ENCODE measurements at places on chromosomes 1 and 21.

DNA sequence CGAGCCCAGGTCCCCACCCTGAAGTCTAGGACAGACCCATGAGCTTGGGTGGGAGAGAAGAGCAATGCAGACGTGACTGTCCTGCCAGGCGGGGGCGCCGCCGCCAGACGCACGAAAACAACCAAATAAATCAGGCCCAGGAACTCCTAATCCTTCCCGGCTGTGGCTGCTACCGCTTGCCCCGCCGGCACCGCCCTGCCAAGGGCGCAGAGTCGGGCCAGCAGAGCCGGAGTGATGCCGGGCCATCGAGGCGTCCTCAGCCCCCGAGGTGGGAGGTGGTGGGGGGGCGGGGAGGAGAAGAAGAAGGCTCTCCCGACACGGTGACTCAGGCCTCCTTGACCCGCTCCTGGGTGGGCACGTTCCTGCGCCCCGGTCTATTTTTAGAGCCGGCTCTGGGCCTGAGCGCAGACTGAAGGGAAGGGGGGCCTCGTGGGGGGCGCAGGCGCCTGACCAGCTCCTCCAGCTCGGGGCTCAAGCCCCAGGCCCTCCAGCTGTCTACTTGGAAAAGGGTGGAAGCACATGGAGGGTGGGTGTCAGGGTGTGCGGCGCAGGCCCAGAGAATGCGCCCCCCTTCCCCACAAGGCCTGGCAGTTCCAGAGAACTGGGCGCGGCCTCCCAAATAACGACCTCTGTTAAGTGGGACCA lies 10.7 kb upstream of the COL16A1 start:
- no peak for DNase-seq

- DNase-seq, result no peak
Observed at GRCh38 chr1:246602194-246602593, 35.9 kb downstream of the CNST start.

DNA sequence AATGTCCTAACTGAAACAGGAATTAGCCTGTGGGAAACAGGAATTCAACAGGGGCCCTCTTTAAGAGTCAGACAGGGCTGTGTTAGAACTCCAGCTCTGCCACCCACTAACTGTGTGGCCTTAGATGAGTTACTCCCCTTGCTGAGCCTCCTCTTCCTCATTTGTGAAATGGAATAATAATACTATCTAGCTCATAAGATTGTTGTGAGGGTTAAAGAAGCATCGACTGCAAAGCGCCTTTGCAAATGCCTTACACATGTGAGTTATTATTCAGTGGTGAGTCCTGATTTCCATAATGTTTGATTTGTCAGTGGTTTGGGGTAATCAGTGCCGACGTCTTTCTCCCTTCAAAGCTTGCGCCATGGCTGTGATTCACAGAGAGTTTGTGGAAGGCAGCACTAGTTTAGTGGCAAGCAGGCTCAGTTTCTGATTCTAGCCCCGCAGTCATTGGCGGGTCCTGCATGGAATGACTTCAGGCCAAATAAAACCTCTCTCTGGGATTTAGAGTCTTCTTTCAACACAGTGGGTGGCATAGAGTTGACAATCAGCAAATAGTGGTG lies 388.5 kb downstream of the PLPP3 start:
- DNase-seq, result no peak

DNA sequence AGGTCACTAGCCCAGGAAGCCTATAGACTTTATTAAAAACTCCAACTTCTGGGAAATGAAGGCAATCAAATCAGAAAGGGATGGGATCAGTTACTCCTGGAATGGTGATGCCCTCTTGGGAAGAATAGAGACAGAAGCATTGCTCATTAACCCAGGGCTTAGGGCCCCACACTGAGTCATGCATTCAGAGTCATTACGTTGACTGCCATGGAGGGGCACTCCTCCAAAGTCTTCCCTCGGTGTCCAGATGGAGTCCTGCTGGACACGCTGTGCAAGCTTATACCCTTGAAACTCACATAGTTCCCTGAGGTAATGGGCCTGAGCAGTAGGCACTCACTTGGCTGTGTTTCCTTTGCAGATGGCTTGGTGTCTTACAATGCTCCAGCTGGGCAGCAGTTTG lies 35.2 kb upstream of the HSD17B7 start:
- DNase-seq, result no peak

GRCh38 chr1:99228153-99228552 lies 36.1 kb upstream of the PLPPR4 start:
- DNase-seq, result no peak

DNA sequence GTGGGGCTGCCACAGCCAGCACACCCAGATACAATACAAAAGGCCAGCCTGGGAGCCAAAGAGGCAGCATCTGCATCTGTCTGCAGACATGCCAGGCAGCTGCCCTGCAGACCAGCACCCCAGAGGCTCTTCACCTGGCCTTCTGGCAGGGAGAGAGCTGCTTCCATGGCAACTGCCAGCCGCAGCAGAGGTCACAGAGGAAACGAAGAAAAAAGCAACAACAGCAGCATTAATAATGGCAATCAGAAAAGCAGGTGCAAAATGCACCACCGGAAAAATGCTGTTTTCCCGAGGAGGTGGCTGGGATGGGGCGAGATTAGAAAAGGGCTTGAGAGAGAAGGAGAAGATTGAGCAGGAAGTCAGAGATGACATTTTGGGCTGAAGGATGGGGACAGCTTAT lies 309.5 kb downstream of the PCP4 start:
- DNase-seq, result no peak

DNA sequence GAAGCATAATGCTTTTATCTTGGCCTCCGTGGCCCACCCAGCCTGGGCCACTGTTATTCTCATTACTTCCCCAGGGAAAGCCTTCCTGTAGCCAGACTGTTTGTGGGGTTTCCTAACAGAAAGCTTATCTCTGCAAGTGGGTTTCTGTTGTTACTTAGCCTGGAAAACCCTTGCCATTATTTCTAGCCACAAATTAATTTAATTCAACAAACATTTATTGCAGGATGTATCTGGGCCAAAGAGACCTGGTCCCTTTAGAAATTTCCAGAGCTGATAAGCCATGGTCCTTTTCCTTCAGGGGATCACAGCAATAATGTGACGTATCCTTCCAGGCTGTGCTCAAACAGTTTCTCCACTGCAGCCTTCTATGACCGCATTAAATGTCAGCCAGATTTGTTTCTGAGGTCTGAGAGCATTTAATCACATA lies 20.9 kb downstream of the TNN start:
- no peak for DNase-seq

GRCh38 chr1:64539289-64539688 lies 69.4 kb downstream of the CACHD1 start:
- DNase-seq, result no peak

DNA sequence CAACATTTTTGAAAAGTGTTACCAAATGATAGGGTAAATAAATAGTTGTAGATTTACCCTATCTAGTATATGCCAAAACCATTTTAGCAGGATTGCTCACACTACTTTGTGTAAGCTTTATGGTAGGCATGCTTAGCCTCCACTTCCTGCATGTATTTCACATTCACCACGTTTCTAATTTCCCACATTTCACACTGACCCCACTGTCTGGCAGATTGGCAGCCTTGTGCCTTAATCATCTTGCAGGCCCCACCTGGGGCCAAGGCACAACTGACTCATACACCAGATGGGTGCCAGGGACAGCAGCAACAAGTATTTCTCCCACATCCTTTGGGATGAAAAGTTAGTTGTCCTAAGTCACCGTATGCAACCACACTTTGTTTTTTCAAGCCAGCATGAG lies 21.2 kb upstream of the CENPF start:
- no peak for DNase-seq

Measured in hematopoietic multipotent progenitor cell treated with erythropoietin and hydrocortisone succinate and interleukin-3 and kit ligand, for 17 days (in vitro differentiated cells).